ENCODE measurements at places on chromosomes 13 and 19.
A peak's percentile ranks its signal among the peaks of the same experiment; 100 is the strongest.

DNA sequence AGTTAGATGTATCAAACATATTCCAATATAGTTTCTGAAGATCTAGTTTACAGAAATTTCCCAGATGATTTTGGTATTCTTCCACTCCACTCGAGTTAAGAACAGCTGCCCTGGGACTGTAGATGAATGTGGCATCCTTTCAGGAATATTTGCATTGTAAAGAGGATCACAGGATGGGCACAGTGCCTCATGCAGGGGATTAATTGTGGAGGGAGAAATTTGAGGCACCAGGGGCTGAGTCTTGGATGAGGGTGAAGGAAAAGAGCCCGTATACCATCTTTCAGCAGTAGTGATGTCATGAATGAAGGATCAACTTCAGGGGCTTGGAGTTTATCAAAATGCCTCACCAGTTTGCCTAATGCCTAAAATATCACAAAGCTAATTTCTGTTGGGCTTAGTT is 4.0 kb upstream of the PDS5B start:
- DNase-seq: no peak

- DNase-seq: no peak
Measured at GRCh38 chr19:54312436-54313377, at the start of gene LILRA5. Gene LILRA5, minus strand, starts transcription at chr19:54313166. Its CDS starts 147 bp downstream, at chr19:54313019.

DNA sequence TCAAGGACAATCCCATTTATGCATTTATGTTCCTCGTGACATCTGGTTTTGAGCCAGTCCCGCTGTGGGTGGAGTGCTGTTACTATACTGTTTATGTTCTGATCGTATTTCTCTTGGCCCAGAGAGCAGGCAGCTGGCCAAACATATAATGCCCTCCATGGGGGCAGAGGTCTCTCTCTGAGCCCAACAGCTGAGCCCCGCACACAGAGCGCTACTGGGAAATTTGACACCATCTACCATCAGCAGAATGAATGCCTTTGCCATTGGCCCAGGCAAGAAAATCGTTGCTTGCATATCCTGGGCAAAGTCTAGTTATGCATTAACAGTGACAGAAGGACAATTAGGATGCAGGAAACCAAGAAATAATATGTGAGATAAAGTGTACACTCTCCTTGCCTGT is 126.8 kb upstream of the CACNA1A start:
- DNase-seq: no peak

DNA sequence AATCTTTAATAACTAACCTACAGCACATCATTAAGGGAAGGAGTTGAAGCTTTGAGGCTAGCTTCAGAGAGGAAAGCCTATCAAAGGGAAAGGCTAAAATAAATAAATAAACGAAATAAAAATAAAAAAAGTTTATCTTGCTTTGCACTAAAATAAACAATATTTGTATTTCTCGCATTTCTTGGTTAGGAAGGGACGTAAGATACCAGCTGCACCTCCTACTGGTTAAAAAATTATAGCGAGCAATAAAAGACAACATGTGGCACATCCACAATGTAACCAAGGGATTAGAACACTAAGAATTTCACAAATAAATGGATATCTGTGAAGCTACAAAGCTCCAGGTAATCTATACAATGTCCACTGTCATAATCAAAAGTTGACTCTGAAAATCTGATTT is 194.5 kb downstream of the DACH1 start:
- no peak for DNase-seq

DNA sequence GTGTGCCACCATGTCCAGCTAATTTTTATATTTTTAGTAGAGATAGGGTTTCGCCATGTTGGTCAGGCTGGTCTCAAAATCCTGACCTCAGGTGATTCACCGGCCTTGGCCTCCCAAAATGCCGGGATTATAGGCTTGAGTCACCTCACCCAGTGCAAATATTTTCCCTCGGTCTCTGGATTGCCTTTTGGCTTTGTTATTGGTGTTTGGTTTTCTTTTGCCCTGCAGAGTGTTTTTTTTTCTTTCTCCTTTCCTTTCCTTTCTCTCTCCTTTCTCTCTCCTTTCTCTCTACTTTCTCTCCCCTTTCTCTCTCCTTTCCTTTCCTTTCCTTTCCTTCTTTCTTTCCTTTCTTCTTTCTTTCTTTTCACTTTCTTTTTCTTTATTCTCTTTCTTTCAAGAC is 33.2 kb downstream of the KDM4B start:
- peak; percentile 8 for DNase-seq
